Amniotic stem cell (primary cell): ENCODE measurements at places on chromosomes 3 and 15.
A peak's percentile ranks its signal among the peaks of the same experiment; 100 is the strongest.

- DNase-seq = no peak
Measured at GRCh38 chr15:81259760-81260298, 63.1 kb downstream of the IL16 start.

DNA sequence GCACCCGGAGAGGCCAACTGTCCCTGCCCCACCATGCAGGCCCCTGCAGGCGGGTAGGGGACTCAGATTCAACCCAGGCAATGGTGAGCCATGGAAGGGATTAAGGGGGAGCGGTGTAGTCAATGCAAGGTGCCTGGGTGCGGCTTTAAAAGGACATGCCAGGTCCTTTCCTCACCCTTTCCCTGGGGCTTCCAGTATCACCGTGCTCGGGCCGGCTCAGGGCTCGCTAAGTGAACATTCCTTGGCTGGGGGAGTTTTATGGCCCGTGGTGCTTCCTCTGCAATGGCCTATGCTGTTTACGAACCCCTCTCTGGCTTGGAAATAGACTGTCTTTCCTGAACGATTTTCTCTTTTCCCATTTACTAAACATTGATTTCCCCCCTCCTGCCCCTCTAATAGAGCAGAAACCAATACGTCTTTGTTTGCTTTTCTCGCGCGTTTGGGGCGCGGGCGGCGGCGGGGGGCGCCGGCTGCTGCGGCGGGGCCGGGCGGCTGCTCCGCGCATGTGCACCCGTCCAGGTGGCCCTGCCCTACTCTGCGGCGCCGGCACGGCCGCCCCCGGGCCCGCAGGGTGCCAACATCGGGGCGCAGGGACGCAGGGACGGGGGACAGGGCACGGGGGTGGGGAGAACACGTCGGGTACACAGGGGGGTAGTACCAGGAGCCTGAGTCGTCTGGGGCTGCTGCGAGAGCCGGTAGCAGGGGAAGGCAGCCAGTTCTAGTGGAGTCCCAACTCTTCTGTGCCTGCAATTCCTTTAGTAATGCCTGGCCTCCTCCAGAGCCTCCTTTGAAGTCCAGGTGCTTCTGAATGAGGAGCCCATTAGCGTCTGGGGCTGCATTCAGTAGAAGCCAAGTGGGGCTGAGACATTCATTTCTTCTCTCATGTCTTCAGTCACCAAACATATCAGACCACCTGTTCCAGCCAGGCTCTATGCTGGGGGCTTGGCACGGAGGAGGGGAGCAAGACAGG lies 26.9 kb upstream of the CACNA2D2 start:
- no peak for DNase-seq

- no peak for DNase-seq
Measured at GRCh38 chr15:79410237-79410636, 21.9 kb upstream of the MINAR1 start.

- no peak for DNase-seq
Measured at GRCh38 chr3:4528819-4529600, 35.9 kb downstream of the ITPR1 start.

DNA sequence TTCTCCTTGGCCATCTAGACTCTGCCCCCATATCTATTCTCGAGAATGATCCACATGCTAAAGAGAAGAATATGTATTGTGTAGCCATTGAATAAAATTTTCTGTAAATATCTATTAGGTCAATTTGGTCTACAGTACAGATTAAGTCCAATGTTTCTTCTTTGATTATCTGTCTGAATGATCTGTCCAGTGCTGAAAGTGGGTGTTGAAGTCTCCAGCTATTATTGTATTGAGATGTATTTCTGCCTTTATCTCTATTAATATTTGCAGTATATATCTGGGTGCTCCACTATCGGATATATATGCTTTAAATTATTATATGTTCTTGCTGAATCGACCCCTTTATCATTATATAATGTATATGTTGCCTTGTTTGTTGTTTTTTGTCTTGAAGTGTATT lies 384.9 kb upstream of the ROBO1 start:
- DNase-seq = no peak

DNA sequence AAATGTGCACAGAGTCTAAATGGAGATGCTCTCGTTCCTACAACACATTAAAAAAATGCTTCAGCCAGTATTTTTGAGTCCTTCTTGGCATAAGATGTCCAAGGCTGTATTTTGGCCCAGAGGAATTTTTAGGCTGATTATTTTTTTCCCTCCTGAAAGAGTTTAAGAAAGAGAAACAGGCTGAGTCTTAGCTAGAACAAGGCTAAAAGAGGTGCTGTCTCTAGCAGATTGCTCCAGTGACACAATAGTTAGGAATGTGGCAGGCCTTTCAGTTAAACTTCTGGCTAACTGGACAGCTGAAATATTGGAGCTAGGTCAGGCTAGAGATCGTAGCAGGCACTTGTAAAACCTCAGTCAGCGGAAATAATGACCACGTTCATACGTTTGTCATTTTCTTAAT lies 271.4 kb upstream of the RARB start:
- peak; percentile 36 for DNase-seq

GRCh38 chr3:121748680-121749275 lies 763 bp downstream of the GOLGB1 start:
- DNase-seq = no peak

- no peak for DNase-seq
Measured at GRCh38 chr3:17985658-17986347, 243.4 kb upstream of the TBC1D5 start.

GRCh38 chr3:104604326-104605010 lies 762.2 kb upstream of the ALCAM start:
- DNase-seq = no peak

GRCh38 chr15:50055332-50055731 lies 63.7 kb downstream of the ATP8B4 start:
- no peak for DNase-seq

- DNase-seq = peak; percentile 23
Measured at GRCh38 chr15:73873889-73874511, 636 bp downstream of the TBC1D21 start.

DNA sequence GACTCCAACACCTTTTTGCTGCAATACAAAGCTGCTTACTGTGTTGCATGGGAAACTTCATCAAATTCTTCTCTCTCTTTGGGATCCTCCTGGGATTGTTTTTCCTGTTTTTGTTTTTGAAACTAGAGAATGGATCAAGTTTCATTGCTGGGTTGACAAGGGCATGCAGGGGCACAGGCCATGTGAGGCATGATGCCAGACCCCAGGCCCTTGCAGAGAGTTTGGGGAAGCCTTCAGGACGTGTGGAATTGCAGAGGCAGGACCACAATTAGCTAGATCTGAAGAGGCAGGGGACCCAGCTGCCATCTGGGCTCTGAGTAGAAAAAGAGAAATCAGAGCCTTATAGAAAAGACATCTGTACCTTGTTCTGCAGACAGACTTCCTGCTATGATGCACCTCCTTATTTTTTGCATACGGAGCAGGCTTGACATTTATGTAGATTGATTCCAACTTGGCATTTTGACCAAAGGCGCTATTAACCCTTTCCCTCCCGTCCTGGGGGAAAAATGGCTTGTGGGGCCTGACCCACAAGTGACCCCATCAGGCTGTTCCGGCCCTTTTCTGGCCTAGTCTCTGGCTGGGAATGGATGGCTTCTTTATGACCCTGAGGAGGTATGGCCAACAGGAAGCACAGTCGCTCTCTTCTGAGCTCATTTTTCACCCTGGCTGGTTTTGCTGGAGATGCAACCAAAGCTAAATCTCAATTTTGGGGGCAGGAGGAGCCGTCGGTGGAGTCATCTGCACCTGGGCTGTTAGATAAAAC lies 44.3 kb upstream of the CHRNB4 start:
- DNase-seq = no peak

DNA sequence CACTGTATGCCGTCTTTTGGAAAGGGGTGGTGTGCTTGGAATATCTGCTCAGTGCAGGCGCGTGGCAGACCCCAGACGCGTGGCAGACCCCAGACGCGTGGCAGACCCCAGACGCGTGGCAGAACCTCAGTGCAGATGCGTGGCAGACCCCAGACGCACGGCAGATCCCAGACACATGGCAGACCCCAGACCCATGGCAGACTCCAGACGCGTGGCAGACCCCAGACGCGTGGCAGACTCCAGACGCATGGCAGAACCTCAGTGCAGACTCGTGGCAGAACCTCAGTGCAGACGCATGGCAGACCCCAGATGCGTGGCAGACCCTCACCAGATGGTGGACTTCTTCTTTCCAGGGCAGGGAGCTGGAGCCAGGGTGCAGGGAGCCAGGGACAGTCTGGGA lies 637 bp upstream of the MUC4 start:
- DNase-seq = no peak

DNA sequence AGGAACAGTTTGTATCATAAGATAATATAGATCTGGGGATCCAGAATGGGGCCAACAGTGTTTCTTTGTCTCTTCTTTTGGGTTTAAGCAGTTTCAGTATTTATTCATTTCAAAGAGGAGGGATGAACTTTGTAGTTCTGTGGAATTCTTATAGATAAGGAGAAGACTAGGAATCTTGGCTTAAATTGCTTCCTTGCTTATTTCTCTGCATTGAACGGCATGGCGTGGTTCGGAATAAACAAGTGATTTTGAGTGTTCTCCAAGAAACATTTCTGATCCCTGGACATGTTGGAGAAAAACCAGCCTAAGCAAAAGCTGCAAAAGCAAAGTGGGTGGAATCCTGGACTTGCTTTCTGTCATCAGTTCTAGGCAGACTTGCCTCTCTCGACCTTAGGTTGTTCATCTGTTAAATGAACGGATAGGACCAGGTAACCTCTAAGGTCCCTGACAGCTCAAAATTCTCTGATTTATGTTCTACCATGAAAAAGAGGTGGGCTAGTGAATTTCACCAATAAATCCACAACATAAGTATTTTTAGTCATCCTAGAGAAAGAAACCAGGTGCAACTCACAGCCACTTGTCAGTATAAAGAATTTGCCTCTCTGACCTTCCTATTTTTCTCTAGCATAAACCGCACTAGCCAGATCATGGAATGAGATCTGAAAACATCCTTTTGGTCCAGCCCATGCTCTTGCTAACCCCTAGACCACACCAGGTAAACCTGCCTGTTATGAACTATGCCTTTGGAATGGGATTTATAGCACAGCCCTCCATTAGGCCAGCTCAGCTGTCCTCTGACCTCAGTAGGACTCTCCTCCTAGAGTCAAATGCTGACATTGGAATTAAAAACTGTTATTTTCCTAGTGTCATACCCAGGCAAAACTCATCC lies 78.8 kb downstream of the CLDN11 start:
- DNase-seq = no peak

DNA sequence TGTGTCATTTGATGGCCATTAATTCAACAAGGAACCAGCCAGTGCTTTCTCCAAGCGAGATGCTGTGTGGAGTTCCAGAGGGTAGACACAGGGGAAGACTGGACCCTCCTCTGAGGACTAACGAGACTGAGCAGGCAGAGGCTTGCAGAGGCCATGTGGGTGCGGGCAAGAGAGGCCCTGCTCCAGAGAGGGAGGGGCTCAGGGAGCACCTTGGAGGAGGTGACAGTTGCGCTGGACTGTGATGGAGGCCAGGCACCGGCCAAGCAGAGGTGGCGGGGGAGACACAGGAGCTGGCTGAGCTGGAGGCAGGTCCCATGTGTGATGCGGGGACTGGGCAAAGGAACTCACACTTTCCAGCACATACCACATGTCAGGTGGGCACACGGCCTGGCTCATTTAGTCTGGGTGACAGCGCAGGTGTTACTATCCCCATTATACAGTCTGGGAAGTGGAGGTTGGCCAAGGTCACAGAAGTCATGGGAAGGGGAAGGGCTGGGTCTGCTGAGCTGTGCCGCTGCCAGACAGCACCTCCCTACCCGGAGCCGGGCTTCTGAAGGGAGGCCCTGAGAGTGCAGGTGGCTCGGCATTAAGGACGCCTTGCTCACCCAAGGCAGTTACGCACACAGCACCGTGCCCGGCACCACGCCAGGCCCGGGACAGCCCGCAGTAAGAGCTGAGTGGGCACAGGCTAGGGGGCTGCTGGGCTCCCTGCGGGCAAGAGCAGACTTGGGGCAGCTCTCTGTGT lies 3.7 kb downstream of the MELTF start:
- no peak for DNase-seq

DNA sequence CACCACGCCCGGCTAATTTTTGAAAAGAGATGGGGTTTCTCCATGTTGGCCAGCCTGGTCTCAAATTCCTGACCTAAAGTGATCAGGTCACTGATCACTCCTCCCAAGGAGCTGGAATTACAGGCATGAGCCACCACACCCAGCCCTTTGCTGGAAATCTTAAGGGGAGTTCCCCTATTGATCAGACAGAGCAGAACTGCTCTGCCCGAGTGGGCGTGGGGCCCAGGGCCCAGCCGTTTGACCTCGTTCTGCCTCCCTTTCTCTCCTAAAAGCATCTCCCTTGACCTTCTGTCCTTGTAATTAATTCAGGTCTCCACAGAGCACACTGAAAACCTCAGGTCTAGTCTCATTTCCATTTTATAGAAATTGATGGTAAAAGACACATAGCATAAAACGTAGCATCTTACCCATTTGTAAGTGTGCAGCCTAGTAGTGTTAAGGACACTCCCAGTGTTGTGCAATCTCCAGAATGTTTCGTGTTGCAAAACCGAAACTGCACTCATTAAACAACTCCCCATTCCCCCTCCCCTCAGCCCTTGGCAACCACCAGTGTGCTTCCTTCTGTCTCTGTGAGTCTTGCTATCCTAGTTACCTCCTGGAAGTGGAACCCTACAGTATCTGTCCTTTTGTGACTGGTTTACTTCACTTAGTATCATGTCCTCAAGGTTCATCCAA lies 89.3 kb downstream of the SLCO3A1 start:
- DNase-seq = peak; percentile 22

DNA sequence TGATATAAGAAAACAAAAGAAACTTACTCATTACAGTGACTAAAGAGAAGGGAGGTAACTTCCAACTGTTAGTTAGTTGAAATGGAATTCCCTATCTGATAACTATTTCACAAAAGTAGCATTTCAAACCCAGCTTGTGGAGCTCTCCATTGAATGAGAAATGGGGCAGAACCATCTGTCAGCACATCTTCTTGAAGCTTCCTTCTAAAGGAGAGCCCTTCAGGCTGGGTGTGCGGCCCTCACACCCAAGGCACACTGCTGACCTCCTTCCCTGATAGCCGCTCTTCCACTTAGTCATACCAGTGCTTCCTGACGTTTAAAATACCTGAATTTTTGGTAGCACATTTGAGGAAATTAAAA lies 28.1 kb upstream of the VEPH1 start:
- no peak for DNase-seq

GRCh38 chr3:37456270-37456708 lies 281.9 kb upstream of the LRRFIP2 start:
- no peak for DNase-seq

GRCh38 chr3:25433868-25434267 lies 5.8 kb downstream of the RARB start:
- no peak for DNase-seq

- no peak for DNase-seq
Measured at GRCh38 chr3:176916777-176917176, 280.5 kb downstream of the TBL1XR1 start.

- DNase-seq = no peak
Measured at GRCh38 chr3:198022604-198023003, 62.6 kb downstream of the LMLN start.

- DNase-seq = no peak
Measured at GRCh38 chr15:73900095-73900712, 26.1 kb upstream of the LOXL1 start.

GRCh38 chr3:97347780-97348179 lies 416.8 kb upstream of the ARL6 start:
- DNase-seq = no peak

- DNase-seq = no peak
Measured at GRCh38 chr3:12886736-12887135, 45.4 kb upstream of the RPL32 start.
